ENCODE measurements at places on chromosomes 3 and 15.

- DNase-seq, result no peak
Observed at GRCh38 chr3:191136347-191136746, 62.7 kb upstream of the OSTN start.

GRCh38 chr15:68376447-68377060, 55.4 kb downstream of the ITGA11 start:
- DNase-seq, result no peak

- DNase-seq, result no peak
Observed at GRCh38 chr15:72168131-72168807, 29.3 kb downstream of the GRAMD2A start.

DNA sequence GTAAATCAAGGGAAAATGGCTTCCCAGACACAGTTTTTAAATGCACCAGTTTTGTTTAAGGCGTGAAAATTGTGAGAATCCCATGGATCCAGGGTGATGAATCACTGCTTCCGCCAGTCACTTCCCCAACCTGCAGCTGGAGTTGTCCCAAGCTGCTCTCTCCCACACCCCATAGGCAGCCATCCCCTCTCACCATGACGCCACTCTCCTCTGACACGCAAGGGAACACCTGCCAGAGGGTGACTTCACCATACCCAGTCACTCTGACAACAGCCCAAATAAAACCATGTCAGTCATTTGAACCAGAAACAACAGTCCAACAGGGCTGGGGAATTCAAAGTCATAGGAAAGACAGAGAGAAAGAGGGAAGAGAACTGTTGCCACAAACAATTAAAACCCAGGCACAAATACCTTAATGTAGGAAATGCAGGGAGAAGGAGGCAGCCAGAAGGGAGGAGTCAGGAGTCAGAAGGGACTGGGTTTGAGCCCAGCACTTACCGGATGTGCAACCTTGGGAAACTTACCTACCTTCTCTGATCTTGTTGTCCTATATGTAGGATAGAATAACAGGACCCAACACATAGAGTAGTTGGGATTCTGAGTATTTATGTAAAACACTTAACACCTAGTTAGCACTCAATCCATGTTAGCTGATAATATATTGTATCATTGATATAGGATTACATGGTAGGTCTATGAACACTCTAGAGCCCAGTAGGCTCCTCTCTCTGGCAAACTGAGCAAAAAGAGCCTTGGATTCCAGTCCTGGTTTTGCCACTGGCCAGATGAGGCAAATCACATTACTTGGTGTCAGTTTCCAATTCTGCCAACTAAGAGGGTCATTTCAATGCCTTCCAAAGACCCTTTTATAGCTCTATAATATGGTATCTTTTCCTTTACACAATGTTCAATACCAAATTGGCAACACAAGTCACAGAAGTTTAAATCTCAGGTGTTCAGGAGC, 326.3 kb upstream of the ICE2 start:
- DNase-seq, result no peak

DNA sequence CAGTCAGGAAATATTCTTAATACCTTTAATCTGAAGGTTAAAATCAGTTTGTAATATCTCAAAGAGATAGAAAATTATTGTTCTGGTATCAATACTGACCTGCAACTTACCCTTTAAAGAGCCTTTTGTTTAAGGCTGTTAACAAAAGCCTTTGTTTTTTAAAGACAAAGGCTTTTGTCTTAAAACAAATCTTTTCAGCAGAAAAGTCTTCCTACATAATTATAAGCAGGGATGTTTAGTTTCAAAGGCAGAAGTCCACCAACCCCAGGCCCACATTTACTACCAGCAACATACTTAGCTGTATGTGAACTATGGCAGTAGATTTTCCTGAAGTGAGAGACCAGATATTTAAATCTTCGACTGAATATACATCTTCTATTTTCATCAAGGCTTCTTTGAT, 36.2 kb downstream of the SLC30A4 start:
- DNase-seq, result no peak

DNA sequence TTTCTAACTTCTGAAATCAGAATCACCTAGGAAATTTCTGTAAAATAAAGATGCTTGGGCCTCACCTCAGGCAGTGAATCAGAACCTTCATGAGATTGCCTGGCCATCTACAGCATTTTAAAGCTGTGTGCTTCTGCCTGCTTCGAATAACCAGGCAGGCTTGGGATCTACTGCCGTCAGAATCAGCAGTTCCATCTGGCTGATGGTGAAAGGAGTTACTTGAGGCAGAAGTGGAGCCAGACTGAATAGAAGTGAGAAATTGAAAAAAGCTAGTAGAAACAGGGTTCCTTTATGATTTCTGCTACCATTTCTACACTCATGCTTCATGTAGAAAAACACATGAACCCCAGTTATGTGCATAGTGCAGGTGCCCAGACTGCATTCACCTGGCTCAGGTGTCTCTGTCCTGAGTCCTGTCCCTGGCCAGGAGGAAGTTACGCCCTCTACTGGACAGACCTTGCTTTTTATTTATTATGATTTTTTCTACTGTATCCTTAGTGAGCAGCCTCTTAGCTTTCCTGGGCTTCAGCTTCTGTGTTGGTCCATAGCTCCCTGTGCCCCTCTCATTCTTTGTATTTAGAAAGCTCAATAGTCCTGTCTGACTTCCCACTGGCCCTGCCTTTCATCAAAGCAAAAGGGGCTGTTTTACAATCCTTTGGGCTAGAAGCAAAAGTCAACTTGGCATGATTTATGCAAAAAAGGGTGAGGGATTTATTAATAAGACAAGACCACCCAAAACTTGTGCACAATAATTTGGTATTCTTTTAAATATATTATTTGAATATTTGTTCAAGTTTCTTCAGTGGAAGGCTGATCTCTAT, 200.8 kb upstream of the GOLGA6L4 start:
- DNase-seq, result no peak

- no peak for DNase-seq
Observed at GRCh38 chr3:44104043-44104442, 137.6 kb upstream of the TOPAZ1 start.

- no peak for DNase-seq
Observed at GRCh38 chr15:66124651-66125050, 128.9 kb downstream of the MEGF11 start.

DNA sequence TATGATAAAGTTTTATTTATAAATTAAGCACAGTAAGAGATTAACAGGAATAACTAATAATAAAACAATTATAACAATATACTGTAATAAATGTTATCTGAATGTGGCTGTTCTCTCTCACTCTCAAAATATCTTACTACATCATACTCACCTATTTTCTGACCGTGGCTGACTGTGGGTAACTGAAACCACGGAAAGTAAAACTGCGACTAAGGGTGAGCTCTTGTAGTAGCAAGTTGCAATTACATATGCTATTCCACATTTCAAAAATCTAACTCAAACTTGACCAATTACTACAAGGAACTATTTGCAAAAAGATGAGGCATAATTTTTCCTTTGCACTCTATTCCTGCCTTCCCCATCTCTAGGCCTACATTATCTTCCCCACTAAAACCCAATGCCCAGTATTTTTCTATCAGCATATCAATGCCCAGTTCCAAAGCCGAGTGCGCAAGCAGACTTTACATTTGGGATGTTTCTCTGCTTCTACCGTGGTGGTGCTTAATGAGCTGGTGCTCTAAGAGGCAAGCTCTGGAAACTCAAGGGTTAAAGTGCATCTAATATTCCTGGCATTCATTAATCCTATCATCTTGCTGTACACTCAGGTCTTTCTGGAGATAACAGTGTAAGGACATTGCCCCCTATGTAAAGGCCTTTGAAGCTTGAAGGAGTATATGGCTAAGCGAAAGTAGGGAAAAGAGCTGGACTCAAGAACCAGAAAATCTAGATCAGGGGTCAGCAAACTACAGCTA, 6.7 kb downstream of the PCYT1A start:
- no peak for DNase-seq

GRCh38 chr3:22115581-22115980, 364.6 kb upstream of the ZNF385D start:
- no peak for DNase-seq
